Smooth muscle cell of the brain vasculature (primary cell): ENCODE measurements at places on chromosomes 13 and 19.

GRCh38 chr13:109160887-109161669 lies 531.7 kb downstream of the MYO16 start:
- DNase-seq = no peak

GRCh38 chr19:28554321-28555091 lies 658.4 kb downstream of the UQCRFS1 start:
- no peak for DNase-seq

DNA sequence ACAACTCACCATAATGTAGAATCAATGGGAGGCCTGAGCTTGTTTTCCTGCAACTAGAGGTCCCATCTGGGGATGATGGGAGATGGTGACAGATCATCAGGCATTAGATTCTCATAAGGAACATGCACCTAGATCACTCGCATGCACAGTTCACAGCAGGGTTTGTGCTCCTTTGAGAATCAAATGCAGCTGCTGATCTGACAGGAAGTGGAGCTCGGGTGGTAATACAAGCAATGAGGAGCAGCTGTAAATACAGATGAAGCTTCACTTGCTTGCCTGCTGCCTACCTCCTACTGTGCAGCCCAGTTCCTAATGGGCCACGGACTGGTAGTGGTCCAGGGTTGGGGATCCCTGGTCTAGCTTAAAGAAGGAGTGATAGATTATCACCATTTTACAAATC lies 33.0 kb downstream of the KPNA3 start:
- peak; percentile 39 for DNase-seq

DNA sequence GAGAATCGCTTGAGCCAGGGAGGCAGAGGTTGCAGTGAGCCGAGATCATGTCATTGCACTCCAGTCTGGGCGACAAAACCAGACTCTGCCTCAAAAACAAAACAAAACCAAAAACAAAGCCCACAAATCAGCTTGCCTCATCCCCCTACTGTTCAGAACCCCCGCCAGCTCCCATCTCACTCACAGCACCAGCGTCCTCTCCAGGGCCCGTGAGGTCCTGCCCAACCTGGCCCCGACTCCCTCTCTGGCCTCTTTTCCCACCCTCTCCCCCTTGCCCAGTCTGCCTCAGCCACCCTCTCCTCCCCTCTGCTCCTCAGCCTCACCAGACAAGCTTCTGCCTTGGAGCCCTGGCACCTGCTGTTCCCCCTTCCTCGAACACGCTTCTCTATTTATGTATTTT lies 3.8 kb downstream of the SLC8A2 start:
- no peak for DNase-seq

DNA sequence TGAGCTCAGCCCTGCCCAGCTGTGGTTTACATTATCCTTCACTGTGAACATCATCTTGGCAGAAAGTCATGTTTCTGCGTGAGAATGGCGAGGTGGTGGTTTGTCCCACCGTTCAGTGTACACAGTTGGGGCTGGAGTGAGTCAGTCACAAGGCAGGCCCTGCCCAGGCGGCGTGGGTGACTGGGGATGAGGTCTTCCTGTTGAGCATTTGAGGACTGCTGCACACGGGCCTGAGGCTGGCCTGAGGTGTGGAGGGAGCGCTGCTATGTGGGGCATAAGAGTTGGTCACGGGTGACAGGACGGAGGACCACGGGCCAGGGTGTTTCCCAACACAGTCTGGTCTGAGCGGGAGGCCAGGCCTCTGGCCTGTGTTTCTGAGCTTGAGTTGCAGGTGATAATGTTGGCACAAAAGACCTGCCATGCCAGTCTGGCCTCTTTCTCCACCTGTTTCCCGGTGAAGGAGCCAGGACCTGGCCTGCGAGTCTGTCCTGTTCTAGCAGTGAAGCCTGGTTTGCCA lies 13.4 kb upstream of the C19orf33 start:
- peak; percentile 58 for DNase-seq

DNA sequence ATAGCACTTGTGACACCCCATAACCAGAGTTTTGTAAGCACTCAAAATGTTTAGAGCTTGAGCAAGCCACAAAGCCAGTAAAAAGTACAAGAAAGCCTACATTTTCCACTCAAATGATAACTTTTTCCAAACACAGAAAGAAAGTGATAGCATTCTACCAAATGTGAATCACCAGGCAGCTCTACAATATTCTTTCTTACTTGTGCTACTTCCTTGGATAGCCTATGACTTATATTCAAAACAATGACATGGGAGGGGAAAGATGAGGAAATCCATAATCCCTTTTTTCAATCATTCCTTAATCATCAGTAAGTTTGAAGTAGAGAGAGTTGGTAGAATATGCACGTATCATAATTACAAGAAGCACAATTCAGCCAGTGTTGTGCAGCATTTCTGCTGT lies 650.8 kb upstream of the PCDH9 start:
- no peak for DNase-seq

DNA sequence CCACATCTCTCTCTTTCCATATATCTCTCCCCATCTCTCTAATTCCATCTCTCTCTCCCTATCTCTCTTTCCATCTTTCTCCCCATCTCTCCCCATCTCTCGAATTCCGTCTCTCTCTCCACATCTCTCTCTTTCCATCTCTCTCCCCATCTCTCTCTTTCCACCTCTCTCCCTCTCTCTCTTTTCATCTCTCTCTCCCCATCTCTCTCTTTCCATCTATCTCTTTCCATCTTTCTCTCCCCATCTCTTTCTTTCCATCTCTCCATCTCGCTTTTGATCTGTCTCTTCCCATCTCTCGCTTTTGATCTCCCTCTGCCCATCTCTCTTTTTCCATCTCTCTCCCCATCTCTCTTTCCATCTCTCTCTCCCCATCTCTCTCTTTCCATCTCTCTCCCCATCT lies 25.6 kb downstream of the ADGRE3 start:
- DNase-seq = no peak

DNA sequence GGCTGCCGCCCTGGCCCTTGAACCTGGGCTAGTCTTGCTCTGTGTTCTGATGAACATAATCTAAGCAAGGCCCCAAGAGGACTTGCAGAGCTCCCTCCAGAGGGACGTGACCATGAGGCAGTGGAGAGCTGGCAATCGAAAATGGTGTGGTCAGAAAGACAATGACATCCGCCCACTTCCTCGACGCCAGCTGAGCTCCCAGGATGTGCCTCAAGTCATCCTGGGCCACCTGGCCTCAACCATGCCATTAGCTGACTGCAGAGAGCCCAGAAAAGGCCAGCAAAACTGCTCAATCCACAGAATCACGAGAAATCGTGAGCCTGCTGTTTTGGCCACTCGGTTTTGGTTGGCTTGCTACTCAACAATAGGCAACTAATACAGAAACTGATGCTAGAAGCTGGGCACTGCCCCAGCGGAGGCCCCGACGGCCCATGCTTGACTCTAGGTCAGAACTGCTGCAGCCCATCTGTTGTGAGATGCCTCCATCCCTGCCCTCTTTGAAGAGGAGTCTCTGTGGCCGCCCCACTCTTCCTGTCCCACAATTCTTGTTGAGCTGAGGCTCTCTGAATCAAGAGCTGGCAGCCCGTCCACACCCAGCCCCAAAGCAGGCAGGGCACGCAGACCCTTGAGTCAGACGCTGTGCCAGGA lies 53.3 kb downstream of the STK24 start:
- no peak for DNase-seq

GRCh38 chr13:30802953-30803478 lies 67.7 kb downstream of the ALOX5AP start:
- DNase-seq = no peak

DNA sequence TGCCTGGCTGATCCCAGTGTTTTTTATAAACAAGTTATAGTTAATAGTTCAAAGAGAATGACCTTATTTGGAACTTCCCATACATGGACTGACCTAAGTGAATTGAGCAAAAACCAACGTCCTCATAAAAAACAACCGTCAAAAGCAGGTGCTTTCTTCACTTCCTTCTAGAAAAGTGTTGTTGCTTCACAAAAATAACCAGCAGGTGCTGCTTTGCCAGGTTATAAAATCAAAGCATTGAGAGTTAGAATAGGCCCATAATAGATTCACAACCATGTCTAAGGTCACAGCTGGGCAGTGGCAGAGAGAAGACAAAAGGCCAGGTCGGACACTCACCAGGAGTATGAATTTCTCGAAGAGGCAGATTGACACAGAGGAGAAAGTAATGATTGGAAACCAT lies 9.5 kb downstream of the RUBCNL start:
- no peak for DNase-seq

DNA sequence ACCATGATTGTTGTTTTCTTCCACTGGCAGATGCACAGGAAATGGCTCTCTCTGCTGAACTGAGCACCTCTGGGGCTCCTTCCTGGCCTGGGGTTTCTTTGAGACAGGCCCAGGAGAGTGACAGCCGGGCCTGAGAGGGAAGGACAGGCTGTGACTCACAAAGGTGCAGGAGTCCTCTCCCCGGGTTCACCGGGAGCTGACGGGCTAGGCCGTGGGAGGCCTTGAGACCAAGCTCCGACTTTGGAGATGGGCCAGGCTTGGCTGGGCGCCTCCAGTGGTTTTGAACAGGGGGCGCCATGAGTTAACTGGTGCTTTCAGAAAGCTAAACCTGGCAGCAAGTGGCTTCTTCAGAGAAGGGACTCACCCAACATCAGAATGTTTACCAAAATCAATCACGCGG lies 143.4 kb downstream of the URI1 start:
- DNase-seq = no peak

- DNase-seq = no peak
These were observed 4.3 kb upstream of the PTGER1 start for GRCh38 chr19:14479309-14479974.

- DNase-seq = no peak
These were observed 182.4 kb upstream of the UFM1 start for GRCh38 chr13:38167164-38167822.

DNA sequence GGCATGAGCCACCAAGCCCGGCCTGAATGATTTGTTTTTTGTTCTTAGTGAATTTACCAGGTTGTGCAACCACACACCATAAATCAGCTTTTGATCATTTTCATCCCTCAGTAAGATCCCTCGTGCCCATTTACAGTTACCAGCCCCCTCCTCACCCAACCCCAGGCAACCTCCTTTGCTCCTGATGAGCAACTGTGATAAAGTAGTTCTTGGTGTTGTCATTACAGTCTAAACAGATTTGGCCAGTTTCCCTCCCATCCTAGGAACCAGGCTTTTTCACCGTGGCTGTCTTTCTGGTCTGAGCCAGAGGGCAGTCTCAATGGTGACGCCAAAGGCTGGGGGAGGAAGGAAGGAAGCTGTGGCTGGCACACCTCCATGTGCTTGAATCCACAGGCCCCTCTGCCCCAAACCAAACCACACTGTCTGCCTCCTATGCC lies 61.2 kb upstream of the WDFY2 start:
- no peak for DNase-seq

- DNase-seq = no peak
These were observed 6.8 kb downstream of the TRAPPC6A start for GRCh38 chr19:45171211-45171623.

DNA sequence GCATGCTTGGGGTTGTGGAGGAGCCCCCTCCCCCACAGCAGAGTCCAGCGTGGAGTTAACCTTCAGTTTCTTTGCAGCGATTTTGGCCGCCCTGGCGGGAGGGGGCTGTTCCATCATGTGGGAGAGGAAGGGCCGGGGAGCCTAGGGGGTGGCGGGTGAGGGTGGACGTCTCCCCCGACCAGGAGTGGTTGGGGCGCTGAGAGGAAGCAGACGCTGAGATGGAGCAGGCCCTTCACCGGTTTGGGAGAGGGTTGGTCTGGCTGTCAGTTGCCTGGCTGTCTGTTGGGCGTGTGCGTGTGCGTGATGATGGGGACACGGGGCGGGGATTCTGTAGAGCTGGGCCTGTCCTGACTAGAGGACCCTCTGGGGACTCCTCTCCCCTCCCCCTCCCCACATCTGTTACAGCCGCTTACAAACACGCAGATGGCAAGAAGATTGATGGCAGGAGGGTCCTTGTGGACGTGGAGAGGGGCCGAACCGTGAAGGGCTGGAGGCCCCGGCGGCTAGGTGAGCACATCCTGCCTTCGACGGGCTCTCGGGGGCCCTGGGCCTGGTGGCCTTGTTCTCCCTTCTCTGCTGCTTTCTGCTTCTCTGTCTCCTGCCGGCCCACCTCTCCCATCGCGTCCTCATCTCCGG lies 9.8 kb upstream of the LIN7B start:
- DNase-seq = no peak

DNA sequence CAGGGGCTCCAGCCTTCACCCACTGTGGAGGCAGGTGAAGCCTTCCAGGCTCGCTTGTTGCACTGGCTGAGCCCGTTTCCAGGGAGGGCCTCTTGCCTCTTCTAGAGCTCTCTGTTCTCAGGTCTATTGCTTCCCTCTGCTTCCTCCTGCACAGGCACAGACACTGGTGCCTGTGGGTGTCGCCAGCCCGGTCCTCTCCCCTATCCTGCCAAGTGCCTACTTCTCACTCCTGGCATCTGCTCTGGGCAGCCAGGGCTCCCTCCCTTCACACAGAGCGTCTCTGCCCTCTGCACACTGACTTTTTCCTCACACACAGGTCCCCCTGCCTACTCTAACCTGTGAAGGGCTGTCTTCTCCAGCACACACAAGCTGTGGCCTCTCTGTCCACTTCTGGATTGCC lies 60.3 kb downstream of the SLC7A9 start:
- no peak for DNase-seq

DNA sequence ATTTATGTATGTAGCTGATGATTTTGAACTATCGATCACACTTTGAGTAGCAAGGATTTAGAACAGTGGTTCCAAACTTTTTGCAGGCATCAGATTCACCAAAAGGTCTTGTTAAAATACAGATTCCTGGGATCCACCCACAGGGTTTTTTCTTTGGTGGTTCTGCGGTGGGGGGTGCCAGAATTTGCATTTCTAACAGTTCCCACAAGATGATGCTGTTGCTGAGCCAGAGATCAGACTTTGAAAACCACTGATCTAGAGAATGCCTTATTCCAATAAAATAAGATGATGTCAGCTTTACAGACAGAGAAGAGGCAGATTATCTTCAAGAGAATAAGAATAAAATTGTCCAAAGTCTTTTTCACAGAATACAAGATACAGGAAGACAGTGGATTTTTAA lies 80.9 kb upstream of the SHISA2 start:
- DNase-seq = no peak

GRCh38 chr19:1220477-1220930 lies 14.9 kb downstream of the STK11 start:
- DNase-seq = no peak

DNA sequence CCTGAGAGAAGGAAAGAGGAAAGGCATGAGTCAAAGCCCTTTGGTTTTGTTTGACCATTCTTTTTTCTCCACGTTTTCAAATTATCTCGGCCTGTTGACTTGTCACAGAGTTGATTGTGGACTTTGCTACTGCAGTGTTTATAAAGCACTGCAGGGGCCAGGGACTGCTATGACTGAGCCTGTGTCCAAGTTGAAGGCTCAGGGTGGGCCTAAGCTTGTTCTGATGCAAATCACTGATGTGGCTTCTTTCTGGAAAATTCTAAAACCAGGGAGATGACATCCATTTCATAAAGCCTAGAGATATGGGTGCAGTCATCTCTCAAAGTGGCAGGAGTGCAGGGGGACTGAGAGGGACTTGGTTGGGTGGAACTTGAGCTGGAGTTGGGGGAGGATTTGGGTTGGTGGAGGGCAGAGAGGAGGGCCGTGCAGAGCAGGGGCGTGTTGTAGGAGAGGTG lies 1.2 kb upstream of the CXCL17 start:
- no peak for DNase-seq

- DNase-seq = peak; percentile 18
These were observed 85.9 kb downstream of the MBNL2 start for GRCh38 chr13:97307882-97308624.
